ENCODE measurements at places on chromosomes 7 and 10.

DNA sequence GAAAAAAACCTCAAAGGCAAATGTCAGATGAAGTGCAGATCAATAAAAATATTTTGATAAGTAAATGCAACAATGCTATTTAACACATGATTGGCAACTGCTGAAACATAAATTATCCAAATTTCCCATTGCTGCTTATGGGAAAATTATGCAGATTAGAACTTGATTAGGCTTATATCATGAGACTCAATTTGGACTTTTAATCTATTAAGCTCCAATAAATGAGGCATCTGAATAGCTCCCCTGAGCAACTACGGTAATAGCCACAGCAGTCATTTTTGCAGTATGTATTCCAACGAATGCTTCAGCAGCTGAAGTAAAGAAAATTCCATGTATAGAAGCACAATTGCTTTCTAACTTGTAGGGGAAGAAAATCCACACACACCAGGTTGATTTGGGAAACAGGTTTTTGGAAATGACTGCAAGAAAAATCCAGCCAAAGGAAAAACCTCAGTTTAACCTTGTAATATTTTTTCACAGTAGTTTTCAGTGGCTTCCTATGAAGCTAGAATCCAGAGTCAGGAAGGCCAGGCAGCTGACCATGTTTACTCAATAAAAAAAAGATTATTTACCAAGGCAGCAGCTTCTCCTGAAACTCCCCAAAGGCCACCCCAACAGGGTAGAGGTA is 716.1 kb downstream of the KCNMA1 start:
- no peak for DNase-seq

GRCh38 chr7:3042861-3043489 is 692 bp downstream of the CARD11 start:
- peak; percentile 57 for DNase-seq

DNA sequence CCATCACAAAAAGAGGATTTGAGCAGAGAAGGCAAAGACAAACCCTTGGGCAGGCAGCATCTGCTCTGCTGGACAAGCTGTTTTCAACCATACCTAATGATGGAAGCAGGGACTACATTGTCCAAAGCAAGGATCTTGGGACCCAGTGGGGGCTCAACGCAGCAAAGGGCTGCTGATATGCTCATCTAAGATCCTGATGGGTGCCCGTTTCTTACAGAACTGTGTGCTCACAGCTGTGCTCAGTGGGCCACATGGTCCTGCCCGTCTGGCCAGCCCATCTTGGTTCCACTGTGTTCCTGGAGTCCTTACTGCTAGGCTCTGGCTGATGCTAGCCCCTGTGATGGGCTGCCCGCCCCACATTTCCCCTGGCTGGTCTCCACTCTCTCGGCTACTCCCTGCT is 36.1 kb downstream of the GPRIN2 start:
- DNase-seq, result no peak

DNA sequence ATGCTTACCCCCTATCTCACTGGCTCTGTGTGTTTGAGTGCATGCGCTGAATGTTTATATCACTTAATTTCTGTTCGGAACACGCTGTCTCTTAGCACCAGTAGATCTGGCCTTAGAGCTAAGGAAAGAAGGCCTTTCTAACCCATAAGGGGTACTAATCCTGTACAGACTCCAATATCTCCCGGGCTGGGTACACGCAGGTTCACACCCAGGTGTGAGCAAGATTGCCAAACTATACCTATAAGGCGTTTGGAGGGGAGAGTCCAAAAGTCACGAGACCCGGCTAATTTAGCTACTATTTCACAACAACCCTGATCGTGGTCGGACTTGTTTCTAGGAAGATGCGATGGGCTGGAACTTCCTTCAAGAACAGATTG is 727 bp upstream of the PDSS1 start:
- DNase-seq, result no peak

GRCh38 chr7:53800746-53801145 is 741.4 kb upstream of the VSTM2A start:
- DNase-seq, result peak; percentile 4

DNA sequence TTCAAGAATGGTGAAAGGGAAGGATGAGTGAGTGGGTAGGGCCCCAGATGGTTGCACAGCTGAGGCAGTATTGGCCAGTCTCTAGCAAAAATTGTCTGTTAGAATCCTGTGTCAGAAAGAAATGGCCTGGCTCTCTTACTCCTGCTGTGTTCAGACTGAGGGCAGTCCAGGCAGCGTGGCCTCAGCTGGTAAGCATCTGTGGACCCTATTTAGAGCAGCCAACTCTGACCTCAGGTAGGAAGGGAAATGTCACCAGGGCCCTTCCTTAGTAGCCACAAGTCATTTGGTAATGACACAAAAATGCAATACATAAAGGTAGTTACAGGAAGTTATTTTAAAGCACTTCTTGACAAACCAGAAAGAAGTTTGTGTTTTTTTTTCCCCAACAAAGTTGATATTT is 1194.7 kb downstream of the CNTNAP2 start:
- no peak for DNase-seq

DNA sequence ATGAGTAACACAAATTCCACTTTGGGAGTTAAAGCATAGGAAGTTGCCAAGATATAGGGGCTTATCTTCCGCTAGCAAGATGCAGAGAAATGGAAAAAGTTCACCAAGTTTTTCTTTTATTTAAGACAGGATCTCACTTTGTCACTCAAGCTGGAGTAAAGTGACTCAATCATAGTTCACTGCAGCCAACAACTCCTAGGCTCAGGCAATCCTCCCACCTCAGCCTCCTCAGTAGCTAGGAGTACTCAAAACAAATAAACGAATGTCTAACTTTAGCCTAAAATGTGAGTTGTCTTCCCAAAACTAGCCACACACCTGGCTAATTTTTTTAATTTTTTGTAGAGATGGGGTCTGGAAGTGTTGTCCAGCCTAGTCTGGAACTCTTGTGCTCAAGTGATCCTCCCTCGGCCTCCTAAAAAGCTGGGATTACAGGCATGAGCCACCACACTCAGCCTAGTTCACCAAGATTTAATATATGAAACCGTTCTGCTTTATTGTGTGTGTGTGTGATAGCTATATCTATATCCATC is 9.9 kb downstream of the VIM start:
- no peak for DNase-seq

- DNase-seq, result no peak
Observed at GRCh38 chr7:44152971-44153947, 12.1 kb upstream of the MYL7 start.

DNA sequence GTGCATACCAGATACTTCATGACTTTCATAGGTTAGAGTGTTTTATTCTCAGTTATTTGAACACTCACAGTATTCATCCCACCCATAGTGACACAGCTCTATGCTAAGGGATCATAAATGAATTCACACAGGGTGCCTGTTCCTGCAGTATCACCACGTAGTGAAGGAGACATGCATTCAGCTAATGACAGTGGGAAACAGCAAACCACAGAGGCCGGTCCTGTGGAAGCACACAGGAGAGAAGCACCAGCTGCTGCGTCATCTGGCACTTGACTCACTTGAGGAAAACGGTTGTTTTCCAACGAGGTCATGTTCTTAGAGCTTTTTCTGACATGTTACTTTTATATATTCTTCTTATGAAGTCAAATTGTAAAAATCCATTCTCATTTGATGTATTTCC is 73.0 kb downstream of the UBE3C start:
- DNase-seq, result peak; percentile 24

Measured in kidney tubule cell (primary cell).